Tibial artery (tissue), 4 donors: ENCODE measurements at places on chromosomes 2 and 18.

GRCh38 chr2:169461143-169461542 lies 18.2 kb upstream of the BBS5 start:
- H3K4me1 ChIP-seq, result no peaks in the 10 kb centered on the region
- no peaks in the 10 kb centered on the region for H3K36me3 ChIP-seq
- no peak overlapping the region for H3K4me3 ChIP-seq
- H3K27me3 ChIP-seq, result no peaks in the 10 kb centered on the region
- H3K27ac ChIP-seq, result no peak overlapping the region

DNA sequence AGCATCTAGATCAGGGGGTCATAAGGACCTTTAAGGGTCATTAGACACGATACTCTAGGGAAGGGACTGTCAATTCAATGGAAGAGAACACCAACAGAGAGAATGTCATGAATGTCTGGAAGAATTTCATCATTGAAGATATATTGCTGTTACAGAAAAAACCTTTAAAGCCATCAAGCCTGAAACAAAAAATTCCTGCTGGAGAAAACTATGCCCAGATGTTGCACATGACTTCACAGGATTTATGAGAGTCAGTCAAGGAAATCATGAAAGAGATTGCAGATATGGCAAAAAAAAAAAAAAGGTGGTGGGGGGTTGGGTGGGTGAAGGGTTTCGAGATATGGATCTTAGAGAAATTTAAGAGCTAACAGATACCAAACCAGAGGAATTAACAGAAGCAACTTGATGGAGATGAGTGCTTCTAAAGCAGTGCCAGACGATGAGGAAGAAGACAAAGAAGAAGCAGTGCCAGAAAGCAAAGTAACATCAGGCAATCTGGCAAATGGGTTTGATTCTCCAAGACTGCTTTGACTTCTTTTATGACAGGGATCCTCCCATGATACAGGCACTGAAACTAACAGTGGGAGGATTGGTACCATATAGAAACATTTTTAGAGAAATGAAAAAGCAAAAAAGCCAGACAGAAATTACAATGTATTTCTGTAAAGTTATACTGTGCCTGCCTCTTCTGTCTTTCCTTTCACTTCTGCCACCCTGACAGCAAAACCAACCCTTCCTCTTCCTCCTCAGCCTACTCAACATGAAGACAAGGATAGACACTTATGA lies 28.5 kb downstream of the MAP4K3 start:
- no peaks in the 10 kb centered on the region for H3K36me3 ChIP-seq
- H3K27ac ChIP-seq, result no peak overlapping the region
- H3K4me1 ChIP-seq, result no peaks in the 10 kb centered on the region
- H3K4me3 ChIP-seq, result no peak overlapping the region
- no peak for DNase-seq
- no peaks in the 10 kb centered on the region for H3K27me3 ChIP-seq

GRCh38 chr18:61926532-61926931 lies 33.7 kb upstream of the RNF152 start:
- no peaks in the 10 kb centered on the region for H3K4me1 ChIP-seq
- no peaks in the 10 kb centered on the region for H3K27me3 ChIP-seq
- H3K36me3 ChIP-seq, result no peaks in the 10 kb centered on the region
- H3K27ac ChIP-seq, result no peak overlapping the region
- no peak overlapping the region for H3K4me3 ChIP-seq
- DNase-seq, result no peak

GRCh38 chr18:59219672-59220163 lies at the start of gene GRP:
GRP (plus strand) TSS chr18:59220158; CDS start chr18:59220266, 108 bp downstream.
- no peak for DNase-seq
- H3K4me3 ChIP-seq, result no peak within 1 kb of the TSS
- no peaks in the 10 kb centered on the region for H3K36me3 ChIP-seq
- H3K27me3 ChIP-seq, result peaks cover 45% of the 10 kb centered on the region
- no peak within 1 kb of the TSS for H3K27ac ChIP-seq
- no peaks in the 10 kb centered on the region for H3K4me1 ChIP-seq

- H3K4me3 ChIP-seq, result no peak overlapping the region
- H3K27ac ChIP-seq, result no peak overlapping the region
- no peaks in the 10 kb centered on the region for H3K27me3 ChIP-seq
- no peak for DNase-seq
- H3K36me3 ChIP-seq, result no peaks in the 10 kb centered on the region
Measured at GRCh38 chr2:224731665-224732064, 15.5 kb upstream of the CCDC195 start.

DNA sequence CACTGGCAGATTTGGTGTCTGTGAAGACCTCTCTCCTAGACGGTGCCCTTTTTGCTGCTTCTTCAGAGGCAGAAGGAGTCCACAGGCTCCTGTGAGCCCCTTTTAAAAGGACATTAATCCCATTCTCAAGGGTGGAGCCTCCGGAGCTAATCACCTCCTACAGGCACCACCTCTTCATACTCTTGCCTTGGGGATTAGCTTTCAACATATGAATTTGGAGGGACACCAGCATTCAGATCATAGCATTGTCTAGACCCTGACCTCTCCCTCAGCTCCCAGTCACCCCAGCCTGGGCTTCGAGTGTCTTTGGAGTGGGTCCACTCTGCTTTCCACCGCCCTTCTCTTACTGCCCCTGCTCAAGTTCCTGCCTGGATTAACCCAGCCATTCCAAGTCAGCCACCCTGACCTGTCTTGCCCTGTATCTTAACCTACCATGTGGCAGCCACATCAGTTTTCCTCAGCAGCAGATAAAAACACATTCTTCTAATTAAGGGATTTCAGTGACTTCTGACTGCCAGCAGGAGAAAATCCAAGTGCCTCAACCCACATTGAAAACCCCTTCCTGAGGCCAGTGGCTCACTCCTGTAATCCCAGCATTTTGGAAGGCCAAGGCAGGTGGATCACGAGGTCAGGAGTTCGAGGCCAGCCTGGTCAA lies 6.1 kb upstream of the NCL start:
- H3K4me1 ChIP-seq, result peaks cover 2% of the 10 kb centered on the region
- no peaks in the 10 kb centered on the region for H3K36me3 ChIP-seq
- H3K27ac ChIP-seq, result no peak overlapping the region
- H3K27me3 ChIP-seq, result no peaks in the 10 kb centered on the region
- H3K4me3 ChIP-seq, result no peak overlapping the region
- DNase-seq, result no peak

GRCh38 chr18:36441426-36442240 lies 144.1 kb downstream of the FHOD3 start:
- H3K27ac ChIP-seq, result peak overlapping the region; percentile 72
- H3K36me3 ChIP-seq, result no peaks in the 10 kb centered on the region
- no peak for DNase-seq
- H3K27me3 ChIP-seq, result no peaks in the 10 kb centered on the region

DNA sequence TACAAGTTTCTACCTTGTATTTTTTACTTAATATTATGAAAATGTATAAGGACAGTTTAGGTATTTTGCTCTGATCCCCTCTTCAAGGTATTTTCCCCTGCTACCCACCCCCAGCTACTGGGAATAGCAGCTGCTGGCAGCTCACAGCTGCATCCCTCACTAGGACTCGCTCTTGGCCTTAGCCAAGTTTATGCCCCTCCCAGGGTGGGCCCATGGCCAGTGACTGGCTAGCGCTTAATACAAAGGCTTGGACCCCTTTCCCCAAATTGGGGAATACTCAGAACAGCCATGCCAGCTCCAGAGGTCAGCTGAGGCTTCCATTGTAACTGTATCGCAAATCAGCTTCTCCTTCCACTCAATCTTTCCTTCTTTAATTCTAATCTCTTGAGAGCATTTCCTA lies 131.3 kb downstream of the GFPT1 start:
- no peak overlapping the region for H3K27ac ChIP-seq
- no peaks in the 10 kb centered on the region for H3K27me3 ChIP-seq
- H3K36me3 ChIP-seq, result no peaks in the 10 kb centered on the region

DNA sequence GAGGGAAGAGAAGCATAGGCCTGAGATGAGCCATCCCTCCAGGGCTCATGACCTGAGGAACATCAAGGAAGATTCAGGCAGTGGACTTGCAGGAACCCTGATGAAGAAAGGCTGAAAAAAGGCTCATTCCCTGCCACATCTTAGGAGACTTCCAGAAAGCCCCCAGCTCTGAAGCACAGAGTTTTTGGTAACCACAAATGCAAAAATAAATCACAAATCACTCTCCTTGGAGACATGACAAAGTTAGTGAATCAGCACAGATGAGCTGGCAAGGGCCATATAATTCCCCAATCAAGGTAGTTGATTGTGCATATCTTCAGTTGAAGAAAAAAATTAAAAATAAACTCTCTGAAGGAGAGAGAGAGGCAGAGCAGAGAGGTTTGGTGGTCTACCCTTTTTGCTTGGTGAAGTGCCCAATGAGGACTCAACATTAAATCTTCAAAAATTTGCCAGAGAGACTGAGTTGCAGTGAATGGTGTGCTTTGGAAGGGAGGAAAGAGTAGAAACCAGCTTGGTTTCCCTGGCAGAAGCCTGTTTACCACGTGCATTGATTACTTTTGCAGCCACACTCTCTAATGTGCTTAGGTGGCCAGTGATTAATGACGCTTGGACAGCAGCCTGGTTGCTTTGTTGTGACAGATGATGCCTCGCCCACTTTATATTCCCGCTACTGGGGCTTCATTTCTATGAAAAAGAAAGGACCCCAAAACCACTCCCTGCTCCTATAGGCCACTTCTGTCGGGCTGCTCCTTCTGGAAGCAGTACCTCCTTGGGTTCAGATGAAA lies 257.4 kb upstream of the SLC14A2 start:
- H3K4me3 ChIP-seq, result no peak overlapping the region
- DNase-seq, result no peak
- no peaks in the 10 kb centered on the region for H3K36me3 ChIP-seq
- H3K27me3 ChIP-seq, result no peaks in the 10 kb centered on the region

DNA sequence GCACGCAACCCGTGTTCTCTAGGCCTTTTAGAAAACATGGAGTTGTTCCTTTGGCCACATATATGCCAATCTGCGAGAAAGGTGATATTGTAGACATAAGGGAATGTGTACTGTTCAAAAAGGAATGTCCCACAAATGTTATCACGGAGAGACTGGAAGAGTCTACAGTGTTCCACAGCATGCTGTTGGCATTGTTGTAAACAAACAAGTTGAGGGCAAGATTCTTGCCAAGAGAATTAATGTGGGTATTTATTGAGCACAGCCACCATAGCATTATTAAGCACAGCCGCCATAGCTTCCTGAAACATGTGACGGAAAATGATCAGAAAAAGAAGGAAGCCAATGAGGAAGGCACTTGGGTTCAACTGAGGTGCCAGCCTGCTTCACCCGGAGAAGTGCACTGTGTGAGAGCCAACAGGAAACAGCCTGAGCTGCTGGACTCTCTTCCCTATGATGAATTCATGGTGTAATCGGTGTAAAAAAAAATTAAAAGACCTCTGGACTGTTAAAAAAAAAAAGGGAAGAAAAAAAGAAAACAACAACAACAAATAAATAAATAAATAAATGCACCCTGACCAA lies 29.0 kb upstream of the REL start:
- H3K4me1 ChIP-seq, result no peaks in the 10 kb centered on the region
- no peaks in the 10 kb centered on the region for H3K36me3 ChIP-seq
- H3K4me3 ChIP-seq, result no peak overlapping the region
- H3K27ac ChIP-seq, result no peak overlapping the region
- DNase-seq, result no peak

GRCh38 chr2:11720752-11721151 lies 25.7 kb upstream of the LPIN1 start:
- no peak overlapping the region for H3K27ac ChIP-seq
- H3K27me3 ChIP-seq, result no peaks in the 10 kb centered on the region
- no peak overlapping the region for H3K4me3 ChIP-seq

GRCh38 chr2:160077912-160078810 lies 15.7 kb upstream of the PLA2R1 start:
- no peaks in the 10 kb centered on the region for H3K27me3 ChIP-seq
- H3K4me1 ChIP-seq, result peaks cover 19% of the 10 kb centered on the region
- no peak overlapping the region for H3K27ac ChIP-seq
- H3K4me3 ChIP-seq, result no peak overlapping the region
- H3K36me3 ChIP-seq, result no peaks in the 10 kb centered on the region

DNA sequence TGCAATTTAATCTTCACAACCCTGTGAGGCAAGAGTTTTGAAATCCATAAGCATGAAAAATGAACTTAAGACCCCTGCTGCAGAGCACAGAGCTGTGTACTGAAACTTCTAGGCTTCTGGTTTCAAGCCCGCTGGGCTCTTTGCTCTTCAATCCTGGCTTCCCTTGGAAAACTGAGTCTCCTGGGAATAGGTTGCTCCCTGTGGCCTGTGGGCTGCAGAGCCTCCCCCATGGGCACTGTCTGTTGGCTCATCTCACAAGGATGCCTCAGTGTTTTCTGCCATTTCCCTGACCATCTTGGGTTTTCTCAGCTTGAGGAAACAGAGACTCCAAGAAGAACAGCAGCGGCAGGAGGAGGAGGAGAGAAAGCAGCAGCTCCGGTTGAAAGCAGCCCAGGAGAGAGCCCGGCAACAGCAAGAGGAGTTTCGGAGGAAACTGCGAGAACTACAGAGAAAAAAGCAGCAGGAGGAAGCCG lies 44.5 kb downstream of the SUMO1 start:
- H3K4me3 ChIP-seq, result no peak overlapping the region
- DNase-seq, result no peak
- no peaks in the 10 kb centered on the region for H3K27me3 ChIP-seq
- H3K27ac ChIP-seq, result no peak overlapping the region

DNA sequence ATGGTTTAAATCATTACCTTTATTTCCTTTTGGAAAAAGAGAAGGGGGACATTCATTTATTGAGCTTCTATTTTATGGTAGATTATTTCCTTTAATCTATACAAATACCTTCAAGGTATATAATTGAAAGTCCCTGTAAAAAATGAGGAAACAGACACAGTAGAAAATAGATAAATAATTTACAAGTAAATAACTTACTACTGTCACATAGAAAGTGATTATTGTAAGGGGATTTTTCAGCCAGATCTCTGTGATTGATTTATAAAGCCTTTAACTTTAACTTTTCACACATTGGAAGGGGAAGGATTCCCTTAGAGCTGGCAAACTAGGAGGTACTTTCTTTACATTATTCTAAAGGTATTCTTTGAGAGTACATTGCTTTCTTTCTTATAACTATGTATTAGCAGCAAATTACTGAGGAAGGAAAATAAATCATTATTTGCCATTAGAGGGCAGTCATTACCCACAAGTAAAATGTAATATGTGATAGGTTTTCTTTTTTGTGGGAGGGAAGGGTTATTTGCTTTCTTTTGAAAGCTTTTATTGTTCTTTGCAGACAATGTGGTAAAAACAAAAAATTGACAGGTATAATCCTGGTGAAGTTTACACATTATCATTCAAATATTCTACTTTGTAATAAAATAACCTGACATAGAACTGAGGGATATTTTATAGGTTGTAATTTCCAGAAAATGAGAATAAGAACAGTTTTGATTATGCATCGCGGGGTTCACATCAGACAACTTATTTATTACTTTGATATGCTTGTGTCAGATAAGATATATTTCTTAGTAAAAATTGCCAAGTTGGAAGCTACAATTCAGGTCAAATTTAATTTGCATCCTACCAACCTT lies 24.8 kb upstream of the RPE start:
- H3K27ac ChIP-seq, result no peak overlapping the region
- no peak overlapping the region for H3K4me3 ChIP-seq
- no peaks in the 10 kb centered on the region for H3K4me1 ChIP-seq
- no peak for DNase-seq
- no peaks in the 10 kb centered on the region for H3K27me3 ChIP-seq
- no peaks in the 10 kb centered on the region for H3K36me3 ChIP-seq

- H3K4me1 ChIP-seq, result no peaks in the 10 kb centered on the region
- DNase-seq, result no peak
- no peak overlapping the region for H3K4me3 ChIP-seq
- H3K36me3 ChIP-seq, result no peaks in the 10 kb centered on the region
- no peak overlapping the region for H3K27ac ChIP-seq
- no peaks in the 10 kb centered on the region for H3K27me3 ChIP-seq
Measured at GRCh38 chr18:37662099-37662498, 96.5 kb upstream of the CELF4 start.

GRCh38 chr2:134988994-134989605 lies 58.1 kb downstream of the MAP3K19 start:
- H3K36me3 ChIP-seq, result no peaks in the 10 kb centered on the region
- no peak for DNase-seq
- no peaks in the 10 kb centered on the region for H3K4me1 ChIP-seq
- H3K27ac ChIP-seq, result no peak overlapping the region
